ENCODE measurements at places on chromosomes 2 and 18.

- DNase-seq = no peak
Observed at GRCh38 chr2:127618551-127619202, 27.3 kb upstream of the GPR17 start.

DNA sequence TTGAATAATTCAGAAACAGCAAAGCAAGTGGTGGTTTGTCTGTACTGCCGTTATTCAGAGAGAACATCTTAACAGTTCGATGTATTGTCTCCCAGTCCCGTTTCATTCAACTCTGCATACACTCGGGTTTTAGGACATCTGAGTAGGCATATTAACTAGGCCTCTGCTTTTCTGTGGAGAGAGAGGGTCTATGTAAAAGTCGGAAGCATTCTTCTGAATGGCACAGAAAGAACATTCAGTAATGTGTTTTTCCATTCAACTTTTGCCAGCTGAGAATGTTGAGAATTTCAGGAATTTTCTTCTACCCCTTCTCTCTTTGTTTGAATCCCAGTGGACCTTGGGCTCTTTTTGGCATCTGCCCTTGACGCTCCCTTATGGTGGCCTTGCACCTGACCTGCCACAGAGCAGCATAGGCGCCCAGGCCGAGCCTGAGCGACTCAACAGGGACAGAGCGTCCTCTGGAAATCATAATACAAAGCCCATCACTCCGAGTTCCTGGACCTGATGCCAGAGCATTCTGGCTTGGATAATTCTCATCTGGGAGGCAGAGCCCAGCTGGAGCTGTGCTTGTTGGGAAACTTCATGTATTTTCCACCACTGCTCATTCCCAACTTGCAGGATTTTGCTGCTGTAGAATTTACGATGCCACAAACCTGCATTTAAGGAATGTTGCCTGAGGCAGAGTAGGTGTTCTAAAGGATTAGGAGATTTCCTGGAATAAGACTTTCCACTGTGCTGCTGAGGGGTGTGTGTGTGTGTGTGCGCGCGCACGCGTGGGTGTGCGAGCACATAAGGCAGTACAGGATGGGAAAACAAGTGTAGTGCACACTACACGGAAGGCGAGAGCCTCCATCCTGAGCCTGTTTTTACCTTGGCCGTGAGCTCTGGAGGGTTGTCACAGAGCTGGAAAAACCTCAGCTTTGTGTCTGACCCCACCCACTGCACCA lies 77.2 kb upstream of the TXNDC2 start:
- no peak for DNase-seq

- DNase-seq = no peak
Observed at GRCh38 chr2:181317511-181317910, 139.7 kb upstream of the ITGA4 start.

DNA sequence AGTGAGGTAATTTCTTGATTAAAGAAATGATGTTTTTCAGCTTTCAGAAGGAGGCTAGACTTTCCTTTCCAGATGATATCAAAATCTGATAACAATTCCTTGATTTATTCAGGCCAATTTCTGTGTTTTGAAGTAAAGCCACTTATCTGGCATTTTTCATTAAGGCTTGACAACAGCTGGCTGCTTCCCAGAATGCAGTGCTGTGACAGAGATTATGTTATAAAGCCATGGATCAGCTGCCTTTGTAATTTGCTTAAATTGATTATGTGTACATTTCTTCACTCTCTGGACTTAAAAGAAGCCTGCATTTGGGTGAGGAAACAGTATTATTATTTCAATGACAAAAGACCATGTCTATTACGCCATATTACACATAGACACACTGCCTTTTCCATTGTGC lies 136.0 kb downstream of the PLCL1 start:
- no peak for DNase-seq

DNA sequence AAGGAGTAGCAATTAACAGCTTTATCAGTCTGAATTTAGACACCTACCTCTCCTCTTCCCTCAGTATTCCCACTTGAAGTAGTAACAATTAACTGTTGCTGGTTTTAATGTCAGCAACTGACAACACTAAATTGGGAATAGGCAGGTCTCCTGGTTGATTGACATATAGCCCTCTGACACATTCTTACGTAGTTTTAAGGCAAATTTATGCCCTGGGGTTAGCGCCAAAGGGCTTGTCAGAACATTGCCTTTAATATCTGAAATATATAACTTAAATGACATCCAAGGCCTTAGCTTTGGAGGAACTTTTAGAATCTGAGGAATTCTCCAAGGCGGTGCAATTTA lies 7.4 kb downstream of the ASXL3 start:
- no peak for DNase-seq

GRCh38 chr2:227853204-227853629 lies 18.2 kb upstream of the DAW1 start:
- peak; percentile 43 for DNase-seq

- DNase-seq = no peak
Observed at GRCh38 chr2:233764264-233764663, 4.2 kb downstream of the UGT1A1 start.

DNA sequence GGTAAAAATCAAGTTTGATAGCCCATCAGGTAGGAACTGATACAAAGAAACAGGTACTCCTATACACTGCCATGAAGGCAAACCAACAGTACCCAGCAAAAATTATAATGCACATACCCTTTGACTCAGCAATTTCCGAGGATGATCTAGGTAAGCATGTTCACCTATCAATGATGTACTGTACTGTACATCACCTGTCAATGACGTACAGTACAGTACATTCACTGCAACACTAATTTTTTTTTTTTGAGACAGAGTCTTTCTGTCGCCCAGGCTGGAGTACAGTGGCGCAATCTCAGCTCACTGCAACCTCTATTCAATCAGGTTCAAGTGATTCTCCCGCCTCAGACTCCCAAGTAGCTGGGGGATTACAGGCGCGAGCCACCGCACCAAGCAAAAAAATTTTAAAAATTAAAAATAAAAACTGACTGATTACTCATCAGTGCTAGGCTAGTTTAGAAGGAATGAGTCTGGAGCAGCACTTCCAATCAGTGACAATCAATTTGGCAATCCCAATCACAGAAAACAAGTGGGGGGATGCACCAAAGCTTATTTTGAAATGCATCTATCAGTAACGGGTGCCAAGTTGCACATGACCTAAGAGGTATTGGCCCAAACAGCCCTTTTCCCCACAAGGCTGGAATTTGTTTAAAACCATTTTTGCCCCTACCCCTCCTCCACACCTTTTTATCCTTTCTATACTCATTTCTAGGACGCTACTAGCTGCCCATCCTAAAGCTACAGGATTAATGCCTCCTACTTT lies 8.2 kb downstream of the SRSF7 start:
- peak; percentile 42 for DNase-seq

DNA sequence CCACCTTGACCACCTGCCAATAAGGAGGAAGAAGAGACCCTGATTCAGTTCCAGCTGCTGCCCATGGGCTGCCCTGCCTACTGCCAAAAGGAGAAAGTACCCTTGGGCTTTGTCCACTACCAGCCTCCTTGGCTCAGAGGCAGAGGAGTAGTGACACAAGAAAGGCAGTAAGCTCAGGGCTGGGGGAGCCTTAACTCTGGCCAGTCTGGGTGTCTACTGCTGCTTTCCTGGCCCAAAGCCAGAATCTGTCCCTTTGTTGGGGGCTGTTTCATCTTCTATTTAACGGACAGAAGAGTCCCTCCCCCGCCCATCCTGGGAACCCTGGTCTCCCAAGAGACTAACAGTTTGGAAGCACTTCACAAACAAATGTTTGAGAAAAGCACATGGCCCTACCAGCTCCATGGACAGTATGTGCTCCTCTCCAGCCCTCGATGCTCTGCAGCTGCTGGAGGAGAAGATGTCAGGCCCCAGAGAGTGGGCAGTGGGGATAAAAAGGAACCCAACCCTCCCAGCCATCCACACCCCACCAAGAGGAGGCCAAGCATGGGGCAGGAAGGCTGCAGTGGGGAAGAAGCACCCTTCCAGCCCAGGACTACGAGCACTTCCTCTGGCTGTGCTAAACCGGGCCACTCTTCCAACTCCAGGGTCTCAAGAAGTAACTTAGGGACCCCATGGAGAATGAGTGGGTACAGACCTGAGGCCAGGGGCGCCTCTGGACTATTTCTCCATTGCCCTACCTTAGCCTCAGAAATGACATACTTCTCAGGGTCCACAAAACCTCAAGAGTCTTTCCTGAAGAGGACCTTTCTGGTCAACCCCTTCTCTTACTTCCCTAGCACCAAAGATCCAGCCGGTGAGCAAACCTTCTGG lies 1.2 kb downstream of the ATG9A start:
- peak; percentile 22 for DNase-seq

GRCh38 chr18:59070181-59070912 lies 69.3 kb upstream of the SEC11C start:
- DNase-seq = peak; percentile 93

- no peak for DNase-seq
Observed at GRCh38 chr2:64754570-64754969, 100.9 kb upstream of the SERTAD2 start.

GRCh38 chr18:36580266-36580665 lies 248.5 kb downstream of the TPGS2 start:
- no peak for DNase-seq

- DNase-seq = no peak
Observed at GRCh38 chr2:214322662-214323061, 88.2 kb upstream of the VWC2L start.

DNA sequence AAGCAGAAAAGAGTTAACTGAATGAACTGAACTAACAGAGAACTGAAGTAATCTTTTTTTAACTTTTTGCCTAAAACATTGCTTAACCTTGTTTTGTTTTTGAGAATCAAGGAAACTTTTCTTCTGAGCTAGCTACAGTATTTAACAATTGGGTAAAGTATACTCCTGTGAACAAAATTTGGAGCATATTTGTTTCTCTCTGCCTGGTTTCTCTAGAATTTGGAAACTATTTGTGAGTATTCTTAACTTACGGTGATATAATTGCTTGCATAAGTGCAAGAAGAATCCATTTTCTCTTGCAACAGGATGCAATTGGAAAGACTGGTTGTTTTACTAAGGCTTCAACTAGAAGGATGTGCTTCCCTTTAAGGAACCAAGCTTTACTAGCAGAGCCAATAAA lies 65.9 kb upstream of the FAM98A start:
- no peak for DNase-seq

- DNase-seq = peak; percentile 31
Observed at GRCh38 chr18:44149706-44150105, 531.0 kb upstream of the SETBP1 start.

DNA sequence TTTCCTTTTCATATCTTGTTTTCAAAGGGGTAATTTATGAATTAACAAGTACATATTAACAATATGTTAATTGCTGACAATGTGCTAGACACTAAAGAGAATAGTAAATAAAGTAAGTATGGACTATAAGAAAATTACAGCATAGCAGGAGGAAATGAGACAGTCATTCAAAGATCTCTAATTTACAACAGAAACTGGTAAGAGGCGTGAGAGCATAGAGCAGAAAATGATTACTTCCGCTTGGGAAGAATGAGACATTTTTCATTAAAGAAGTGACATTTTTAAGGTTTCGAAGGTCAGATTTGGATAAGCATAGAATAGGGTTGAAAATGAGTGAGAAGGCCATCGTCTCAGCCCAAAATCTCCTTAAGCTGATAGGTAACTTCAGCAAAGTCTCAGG lies 184.4 kb upstream of the SESTD1 start:
- no peak for DNase-seq

DNA sequence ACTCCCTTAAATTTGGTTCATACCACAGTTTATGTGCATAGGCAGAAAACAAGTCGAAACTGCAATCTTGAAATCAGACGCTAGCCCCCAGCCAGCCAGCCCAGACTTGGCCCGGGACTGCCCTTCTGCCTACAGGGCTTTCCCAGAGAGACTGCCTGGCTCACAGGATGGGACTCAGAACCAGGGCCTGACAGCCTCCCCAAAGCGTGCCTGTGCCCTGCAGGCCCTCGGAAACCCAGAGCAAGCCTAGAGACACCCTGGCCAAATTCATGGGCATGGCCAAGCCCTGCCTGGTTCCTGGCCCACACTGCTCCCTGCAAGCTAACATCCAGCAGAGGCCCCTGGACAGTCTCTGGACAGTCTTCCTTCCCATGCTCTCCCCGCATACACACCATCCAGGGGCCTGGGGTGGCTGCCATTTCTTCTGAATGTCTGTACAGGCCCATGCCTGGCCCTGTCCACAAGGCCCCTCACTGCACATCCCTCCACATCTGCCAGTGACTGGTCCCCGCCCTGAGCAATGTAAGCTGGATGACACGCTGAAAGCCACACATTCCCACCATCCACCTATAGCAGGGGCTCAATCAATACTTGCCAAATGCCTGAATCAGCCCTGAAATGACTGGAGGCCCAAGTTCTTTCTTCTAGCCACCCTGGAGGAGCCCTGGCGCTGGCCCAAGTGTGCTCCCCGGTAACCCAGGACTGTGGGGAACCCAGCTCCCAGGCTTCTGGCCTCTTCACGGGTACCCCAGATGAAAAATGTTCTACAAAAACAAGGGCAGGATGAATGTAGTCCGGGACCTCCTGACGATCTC lies 73.1 kb downstream of the HDAC4 start:
- no peak for DNase-seq

GRCh38 chr2:77034445-77034844 lies 487.7 kb downstream of the LRRTM4 start:
- no peak for DNase-seq

- peak; percentile 30 for DNase-seq
Observed at GRCh38 chr2:112257575-112257974, 2.7 kb upstream of the ZC3H8 start.

DNA sequence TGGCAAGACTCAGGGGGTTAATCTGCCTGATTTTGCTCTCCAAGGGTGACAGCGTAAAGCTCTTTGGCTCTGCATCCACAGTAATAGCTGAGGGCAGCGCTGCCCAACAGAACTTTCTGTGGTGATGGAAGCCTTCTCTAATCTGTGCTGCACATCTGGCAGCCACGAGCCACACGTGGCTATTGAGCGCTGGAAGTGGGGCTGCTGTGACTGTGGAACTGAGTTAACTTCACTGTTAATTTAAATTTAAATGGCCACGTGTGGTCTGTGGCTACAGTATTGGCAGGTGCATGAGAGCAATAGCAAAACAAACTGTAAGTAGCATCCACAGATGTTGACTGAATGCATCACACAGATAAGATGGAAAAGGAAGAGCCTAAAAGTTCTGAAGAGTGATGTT lies 47.3 kb upstream of the TMEM200C start:
- no peak for DNase-seq

GRCh38 chr2:189631849-189632248 lies 29.4 kb upstream of the ASNSD1 start:
- no peak for DNase-seq

DNA sequence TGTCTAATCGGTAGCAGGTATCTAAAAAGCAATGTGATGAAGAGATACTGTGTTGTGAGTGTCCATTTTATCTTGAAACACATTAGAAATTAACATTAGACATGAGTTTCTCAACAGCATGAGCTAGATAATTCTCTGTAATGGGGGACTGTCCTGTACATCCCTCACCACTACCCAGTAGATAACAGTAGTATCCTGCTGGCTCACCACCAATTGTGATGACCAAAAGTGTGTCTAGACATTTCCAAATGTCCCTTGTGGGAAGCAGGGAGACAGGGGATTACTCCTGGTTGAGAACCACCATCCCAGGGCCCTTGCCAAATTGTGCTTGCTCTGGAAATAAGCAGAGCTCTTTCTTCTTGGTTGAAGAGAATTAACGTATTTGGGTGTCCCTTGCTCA lies 239.3 kb downstream of the IRS1 start:
- DNase-seq = no peak

GRCh38 chr2:86233436-86233835 lies 34.2 kb downstream of the MRPL35 start:
- no peak for DNase-seq

GRCh38 chr2:182713601-182714000 lies 2.5 kb upstream of the DNAJC10 start:
- no peak for DNase-seq
